Glutamatergic neuron (in vitro differentiated cells): ENCODE measurements at places on chromosomes 2 and 18. TPM values are rescaled to one million over a fixed set of nuclear protein-coding genes. Genes with fewer than 3 reads are reported as not detected.

GRCh38 chr18:31072175-31072574 lies 29.6 kb upstream of the DSC3 start:
- no peak for DNase-seq
- peaks cover 4% of the 10 kb centered on the region for H3K36me3 ChIP-seq

GRCh38 chr18:11506856-11507255 lies 102.5 kb upstream of the SLC35G4 start:
- no peak for DNase-seq
- H3K27ac ChIP-seq = no peak overlapping the region
- no peaks in the 10 kb centered on the region for H3K36me3 ChIP-seq
- no peak overlapping the region for H3K4me3 ChIP-seq
- H3K4me1 ChIP-seq = no peaks in the 10 kb centered on the region
- no peaks in the 10 kb centered on the region for H3K27me3 ChIP-seq

- H3K27ac ChIP-seq = no peak overlapping the region
- no peaks in the 10 kb centered on the region for H3K36me3 ChIP-seq
- peaks cover 23% of the 10 kb centered on the region for H3K4me1 ChIP-seq
- no peaks in the 10 kb centered on the region for H3K27me3 ChIP-seq
Measured at GRCh38 chr18:58051765-58052460, 7.9 kb downstream of the NEDD4L start.

GRCh38 chr2:121459291-121459690 lies 71.4 kb upstream of the RNU4ATAC start:
- no peak overlapping the region for H3K27ac ChIP-seq
- no peaks in the 10 kb centered on the region for H3K36me3 ChIP-seq
- peaks cover 2% of the 10 kb centered on the region for H3K27me3 ChIP-seq
- H3K4me1 ChIP-seq = no peaks in the 10 kb centered on the region
- DNase-seq = no peak

Gene MAT2A
- total RNA-seq = 302 TPM

Gene C18orf54
- 20.0 TPM for total RNA-seq

GRCh38 chr2:24813691-24814137 lies 20.5 kb downstream of the CENPO start:
- H3K27ac ChIP-seq = no peak overlapping the region
- H3K4me3 ChIP-seq = no peak overlapping the region
- no peaks in the 10 kb centered on the region for H3K27me3 ChIP-seq
- DNase-seq = no peak
- no peaks in the 10 kb centered on the region for H3K36me3 ChIP-seq

GRCh38 chr2:86337244-86337835 lies at the start of gene REEP1:
Gene REEP1, minus strand, starts transcription at chr2:86337626. Its CDS starts 116 bp downstream, at chr2:86337510.
- peak within 1 kb of the TSS; percentile 98 for H3K4me3 ChIP-seq
- H3K27me3 ChIP-seq = peaks cover 16% of the 10 kb centered on the region
- peaks cover 10% of the 10 kb centered on the region for H3K36me3 ChIP-seq
- H3K4me1 ChIP-seq = peaks cover 23% of the 10 kb centered on the region

GRCh38 chr2:195468771-195469170 lies 188.3 kb upstream of the SLC39A10 start:
- no peak overlapping the region for H3K4me3 ChIP-seq
- H3K27me3 ChIP-seq = peaks cover under 1% of the 10 kb centered on the region
- H3K4me1 ChIP-seq = no peaks in the 10 kb centered on the region
- no peak overlapping the region for H3K27ac ChIP-seq

Gene C2orf72
- 0.42 TPM for total RNA-seq

GRCh38 chr2:39871291-39871761 lies 92.3 kb upstream of the THUMPD2 start:
- peaks cover 7% of the 10 kb centered on the region for H3K27me3 ChIP-seq
- H3K36me3 ChIP-seq = no peaks in the 10 kb centered on the region

DNA sequence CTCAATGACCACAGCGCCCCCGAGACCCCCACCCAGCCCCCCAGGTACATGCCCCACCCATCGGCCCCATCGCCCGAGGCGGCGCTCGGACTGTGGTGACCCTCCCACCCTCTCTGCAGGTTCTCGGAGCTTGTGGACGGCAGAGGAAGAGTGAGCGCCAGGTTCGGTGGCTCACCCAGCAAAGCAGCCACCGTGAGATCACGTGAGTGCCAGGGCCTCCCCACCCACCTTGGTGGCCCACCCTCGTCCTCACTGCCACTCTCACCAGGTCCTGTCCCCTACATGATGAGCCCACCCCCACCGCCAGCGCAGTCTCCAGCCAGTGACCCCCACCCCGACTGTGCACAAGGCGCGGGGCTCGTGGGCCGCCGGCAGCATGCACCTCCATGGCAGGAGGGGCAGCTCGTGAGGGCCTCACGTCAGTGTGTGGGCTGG lies 30.4 kb downstream of the MTERF4 start:
- H3K36me3 ChIP-seq = no peaks in the 10 kb centered on the region
- no peak for DNase-seq
- H3K4me3 ChIP-seq = no peak overlapping the region
- H3K27me3 ChIP-seq = peaks cover 16% of the 10 kb centered on the region
- peaks cover 4% of the 10 kb centered on the region for H3K4me1 ChIP-seq

GRCh38 chr18:54162431-54162830 lies 62.0 kb downstream of the MBD2 start:
- H3K27me3 ChIP-seq = peaks cover 2% of the 10 kb centered on the region
- H3K4me1 ChIP-seq = peaks cover 19% of the 10 kb centered on the region
- no peak for DNase-seq
- H3K36me3 ChIP-seq = peaks cover 16% of the 10 kb centered on the region
- H3K4me3 ChIP-seq = no peak overlapping the region

- H3K27ac ChIP-seq = no peak overlapping the region
- H3K27me3 ChIP-seq = no peaks in the 10 kb centered on the region
- no peak for DNase-seq
- H3K36me3 ChIP-seq = no peaks in the 10 kb centered on the region
- peaks cover 2% of the 10 kb centered on the region for H3K4me1 ChIP-seq
Measured at GRCh38 chr2:19799881-19800780, 101.7 kb downstream of the TTC32 start.

GRCh38 chr2:169366066-169366465 lies 3.7 kb upstream of the LRP2 start:
- no peaks in the 10 kb centered on the region for H3K36me3 ChIP-seq
- DNase-seq = no peak
- peaks cover 21% of the 10 kb centered on the region for H3K27me3 ChIP-seq
- H3K27ac ChIP-seq = no peak overlapping the region
- peaks cover 10% of the 10 kb centered on the region for H3K4me1 ChIP-seq
- no peak overlapping the region for H3K4me3 ChIP-seq

Gene LRRTM4
- 18.6 TPM for total RNA-seq

Gene IL36A
- not detected for total RNA-seq

DNA sequence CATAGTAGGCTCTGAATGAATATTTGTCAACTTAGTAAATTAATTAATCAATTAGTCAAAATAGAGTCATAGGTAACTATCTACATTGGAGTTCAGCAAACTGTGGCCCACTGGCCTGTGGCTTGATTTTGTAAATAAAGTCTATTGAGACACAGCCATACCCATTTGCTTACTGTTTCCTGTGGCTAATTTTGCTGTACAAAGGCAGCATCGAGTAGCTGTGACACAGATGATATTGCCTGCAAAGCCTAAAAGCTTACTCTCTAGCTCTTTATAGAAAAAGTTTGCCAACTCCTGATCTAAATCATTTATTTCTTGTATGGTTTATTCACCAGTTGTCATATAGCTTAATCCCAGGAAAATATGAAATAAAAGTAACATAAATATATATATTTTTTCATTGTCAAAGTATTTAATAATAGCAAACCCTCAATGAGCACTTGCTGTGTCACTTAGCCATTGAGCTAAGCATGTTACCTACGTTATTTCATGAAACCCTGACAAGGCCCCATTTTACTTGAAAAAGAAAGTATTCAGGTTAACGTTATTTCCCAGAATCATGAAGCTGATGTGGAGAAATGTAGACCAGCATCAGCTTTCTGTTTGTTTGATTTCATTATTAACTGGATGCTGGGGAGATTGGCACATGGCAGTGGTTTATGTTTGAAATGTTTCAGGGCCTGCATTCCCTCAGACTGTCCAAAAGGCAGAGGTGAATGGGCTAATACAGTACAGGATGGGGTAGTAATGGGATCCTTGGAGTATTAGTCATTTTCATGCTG lies 69.6 kb downstream of the ICOS start:
- no peaks in the 10 kb centered on the region for H3K36me3 ChIP-seq
- H3K27me3 ChIP-seq = no peaks in the 10 kb centered on the region
- H3K4me3 ChIP-seq = no peak overlapping the region
- no peak overlapping the region for H3K27ac ChIP-seq

DNA sequence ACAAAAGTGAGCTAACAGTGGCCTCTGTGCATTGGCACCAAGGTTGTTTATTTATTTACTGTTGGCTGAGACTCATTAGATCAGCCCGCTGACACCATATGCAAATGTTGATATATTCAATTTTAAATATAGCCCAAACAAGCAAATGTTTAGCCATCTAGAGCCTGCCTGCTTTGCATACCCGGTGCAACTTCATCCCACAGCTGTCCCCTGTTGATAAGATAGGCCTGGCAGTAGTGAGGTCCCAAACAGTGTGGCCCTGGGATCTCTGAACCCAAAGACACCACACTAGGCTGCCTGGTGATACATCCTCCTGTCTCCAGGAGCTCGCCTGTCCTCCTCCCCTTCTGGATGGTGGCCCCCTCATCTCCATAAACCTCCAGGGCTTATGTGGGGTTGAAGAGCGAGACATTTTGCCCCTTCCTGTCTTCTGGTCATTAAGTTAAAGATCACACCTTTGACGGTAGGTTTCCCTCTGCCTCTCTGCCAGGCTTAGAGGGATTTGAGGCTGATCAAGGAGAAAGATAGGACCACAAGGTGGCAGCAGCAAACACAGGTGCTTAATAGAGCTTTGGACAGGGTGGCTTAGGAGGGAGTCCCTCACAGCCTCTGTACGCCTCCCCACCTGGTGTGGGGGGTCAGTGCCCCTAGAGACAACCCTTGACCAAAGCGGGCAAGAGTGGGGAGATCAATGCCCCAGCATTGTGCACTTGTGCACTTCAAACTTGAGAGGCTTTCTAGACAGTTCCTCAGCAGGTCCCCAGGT lies 23.7 kb upstream of the MYO5B start:
- DNase-seq = no peak
- H3K4me1 ChIP-seq = no peaks in the 10 kb centered on the region
- H3K27me3 ChIP-seq = no peaks in the 10 kb centered on the region
- H3K27ac ChIP-seq = no peak overlapping the region
- H3K36me3 ChIP-seq = peaks cover 16% of the 10 kb centered on the region

- H3K27ac ChIP-seq = peak within 1 kb of the TSS; percentile 95
- H3K4me3 ChIP-seq = peak within 1 kb of the TSS; percentile 98
- peak; percentile 94 for DNase-seq
- no peaks in the 10 kb centered on the region for H3K36me3 ChIP-seq
- H3K27me3 ChIP-seq = peaks cover 9% of the 10 kb centered on the region
- H3K4me1 ChIP-seq = peaks cover 6% of the 10 kb centered on the region
Measured at GRCh38 chr2:11344342-11344955, at the start of gene ROCK2. Gene ROCK2, minus strand, starts transcription at chr2:11344636. Its CDS starts 500 bp downstream, at chr2:11344136.

Gene CFC1
- 1.8 TPM for total RNA-seq

- DNase-seq = no peak
- H3K27ac ChIP-seq = no peak overlapping the region
- peaks cover 8% of the 10 kb centered on the region for H3K36me3 ChIP-seq
- H3K27me3 ChIP-seq = peaks cover 9% of the 10 kb centered on the region
Measured at GRCh38 chr2:201931475-201931874, 102.2 kb upstream of the FZD7 start.

Gene KCNG2
- total RNA-seq = 1.6 TPM

- no peaks in the 10 kb centered on the region for H3K36me3 ChIP-seq
- peaks cover 3% of the 10 kb centered on the region for H3K4me1 ChIP-seq
- H3K27me3 ChIP-seq = no peaks in the 10 kb centered on the region
- DNase-seq = no peak
- H3K4me3 ChIP-seq = no peak overlapping the region
Measured at GRCh38 chr2:106956879-106957278, 70.9 kb upstream of the ST6GAL2 start.

Gene MPHOSPH10
- 61.4 TPM for total RNA-seq

DNA sequence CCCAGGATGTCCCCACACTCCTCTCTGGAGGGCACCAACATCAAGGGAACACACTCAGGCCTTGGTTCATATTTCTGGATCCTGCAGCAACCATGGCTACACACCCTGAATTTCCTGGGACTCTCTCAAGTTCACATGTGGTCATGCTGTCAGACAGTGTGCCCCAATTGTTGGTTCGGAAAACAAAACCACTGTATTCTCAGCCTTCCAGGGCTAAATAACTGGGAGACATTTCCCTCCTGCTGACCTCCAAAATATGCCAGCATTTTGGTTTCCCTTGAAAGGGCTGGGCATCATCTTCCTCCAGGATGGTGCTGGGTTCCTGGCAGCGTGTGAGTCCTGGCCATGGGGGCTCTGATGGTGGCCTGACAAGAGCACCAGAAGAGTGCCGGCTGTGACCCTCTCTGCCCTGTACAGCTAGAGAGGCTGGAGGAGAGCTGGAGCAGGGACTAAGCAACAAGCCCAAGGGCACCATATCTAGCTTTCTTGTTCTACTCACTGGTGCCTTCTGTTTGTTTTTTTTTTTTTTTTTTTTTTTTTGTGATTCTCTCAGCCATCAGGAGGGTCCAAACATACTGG lies 37.5 kb upstream of the WIPF1 start:
- H3K36me3 ChIP-seq = no peaks in the 10 kb centered on the region
- peaks cover 2% of the 10 kb centered on the region for H3K4me1 ChIP-seq
- H3K27me3 ChIP-seq = no peaks in the 10 kb centered on the region
- no peak for DNase-seq
- H3K4me3 ChIP-seq = no peak overlapping the region

GRCh38 chr2:44010266-44010665 lies 14.5 kb upstream of the LRPPRC start:
- H3K4me3 ChIP-seq = no peak overlapping the region
- H3K27ac ChIP-seq = no peak overlapping the region
- H3K36me3 ChIP-seq = no peaks in the 10 kb centered on the region
- DNase-seq = no peak

DNA sequence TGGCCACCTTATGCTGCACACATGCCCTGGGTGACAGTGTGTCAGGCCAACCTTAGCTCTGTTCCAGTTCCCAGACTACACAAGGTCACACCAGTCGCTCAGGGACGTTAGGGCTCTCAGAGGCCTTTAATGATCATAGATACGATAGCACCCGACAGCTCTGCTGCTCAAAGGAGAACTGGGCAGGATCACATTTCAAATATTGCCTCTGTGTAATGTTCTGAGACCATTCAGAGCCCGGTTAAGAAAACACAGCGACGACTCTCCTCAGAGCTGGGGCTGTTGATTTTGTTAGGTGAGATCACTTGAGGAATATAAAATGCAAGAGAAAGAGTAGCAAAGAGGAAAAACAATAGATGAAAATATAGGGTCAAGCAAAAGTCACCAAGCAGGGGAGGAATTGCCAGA lies 166.6 kb upstream of the TANK start:
- H3K4me3 ChIP-seq = peak overlapping the region; percentile 37
- no peak for DNase-seq
- peak overlapping the region; percentile 3 for H3K27ac ChIP-seq
- H3K4me1 ChIP-seq = peaks cover 9% of the 10 kb centered on the region
- H3K36me3 ChIP-seq = no peaks in the 10 kb centered on the region
- no peaks in the 10 kb centered on the region for H3K27me3 ChIP-seq

DNA sequence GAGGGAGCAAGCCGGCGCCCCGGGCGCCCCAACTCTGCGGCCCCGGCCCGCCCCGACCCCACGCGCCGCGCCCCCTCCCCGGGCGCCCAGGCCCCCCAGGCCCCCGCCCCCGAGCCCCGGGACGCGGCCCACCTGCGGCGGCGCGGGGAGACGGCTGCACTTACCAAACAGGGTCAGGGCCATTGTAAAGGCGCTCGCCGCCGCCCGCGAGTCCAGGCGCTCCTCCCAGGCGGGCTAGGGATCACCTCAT lies 526 bp downstream of the CHN1 start:
- H3K27me3 ChIP-seq = peaks cover 4% of the 10 kb centered on the region
- peak overlapping the region; percentile 97 for H3K27ac ChIP-seq
- H3K4me3 ChIP-seq = peak overlapping the region; percentile 96
- H3K4me1 ChIP-seq = peaks cover 32% of the 10 kb centered on the region

Gene GKN2
- total RNA-seq = not detected
